ENCODE measurements at places on chromosomes 11 and 22. TPM values are rescaled to one million over a fixed set of nuclear protein-coding genes. Genes with fewer than 3 reads are reported as not detected.

The OR2AG2 gene
- total RNA-seq = not detected

DNA sequence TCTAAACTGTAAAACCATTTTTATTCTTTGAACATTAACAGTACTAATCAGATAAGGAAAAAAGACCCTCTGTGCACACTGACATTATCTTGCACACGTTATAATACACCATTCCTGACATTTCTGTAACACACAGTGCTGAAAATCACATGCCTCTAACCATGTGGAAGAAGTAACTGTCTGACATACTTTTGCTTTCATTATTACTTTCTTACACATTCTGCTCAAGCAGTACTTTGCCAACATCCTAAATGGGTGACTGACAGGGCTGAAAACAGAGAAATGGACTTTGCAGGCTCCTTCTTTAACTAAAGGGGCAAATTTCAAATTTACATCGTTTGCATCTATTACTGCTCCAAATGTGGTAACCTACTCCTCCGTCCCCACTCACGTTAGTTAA is 22.8 kb upstream of the TP53AIP1 start:
- DNase-seq = no peak

DNA sequence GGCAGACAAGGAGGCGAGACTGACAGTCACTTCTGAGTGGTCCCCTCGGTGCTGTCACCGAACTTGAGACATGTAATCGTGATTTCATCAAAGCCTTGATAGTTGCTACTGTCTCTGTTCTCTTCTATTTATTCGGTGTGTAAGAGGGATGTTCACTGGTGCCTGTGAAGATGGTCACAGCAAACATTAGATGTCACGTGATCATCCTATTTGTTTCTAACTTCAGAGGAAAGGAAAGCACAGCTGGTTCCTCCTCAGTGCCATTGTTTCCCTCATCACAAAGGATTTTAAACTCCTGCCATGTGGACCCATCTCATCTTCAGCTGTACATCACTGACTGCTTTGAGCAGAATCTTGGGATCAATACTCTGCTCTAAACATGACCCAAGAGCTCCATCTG is 73.1 kb upstream of the CLMP start:
- no peak for DNase-seq

DNA sequence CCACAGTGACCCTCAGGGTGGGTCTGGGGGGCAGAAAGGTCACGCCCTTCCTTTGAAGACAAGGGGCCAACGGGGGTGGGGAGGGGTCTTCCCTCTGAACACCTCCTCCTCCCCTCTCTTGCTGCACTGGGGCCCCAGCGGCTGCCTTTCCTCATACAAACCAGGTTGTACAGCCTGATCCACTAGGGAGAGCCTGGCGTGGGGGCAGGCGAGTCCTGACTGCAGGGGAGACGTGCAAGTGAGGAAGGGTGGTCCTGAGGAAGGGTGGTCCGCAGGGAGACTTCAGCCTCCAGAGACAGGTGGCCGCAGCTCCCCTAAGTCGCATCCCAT is 43.6 kb upstream of the LINC01488 start:
- no peak for DNase-seq

GRCh38 chr22:45891471-45891995 is 85.4 kb downstream of the WNT7B start:
- DNase-seq = peak; percentile 58
